ENCODE measurements at places on chromosomes 4 and X.

DNA sequence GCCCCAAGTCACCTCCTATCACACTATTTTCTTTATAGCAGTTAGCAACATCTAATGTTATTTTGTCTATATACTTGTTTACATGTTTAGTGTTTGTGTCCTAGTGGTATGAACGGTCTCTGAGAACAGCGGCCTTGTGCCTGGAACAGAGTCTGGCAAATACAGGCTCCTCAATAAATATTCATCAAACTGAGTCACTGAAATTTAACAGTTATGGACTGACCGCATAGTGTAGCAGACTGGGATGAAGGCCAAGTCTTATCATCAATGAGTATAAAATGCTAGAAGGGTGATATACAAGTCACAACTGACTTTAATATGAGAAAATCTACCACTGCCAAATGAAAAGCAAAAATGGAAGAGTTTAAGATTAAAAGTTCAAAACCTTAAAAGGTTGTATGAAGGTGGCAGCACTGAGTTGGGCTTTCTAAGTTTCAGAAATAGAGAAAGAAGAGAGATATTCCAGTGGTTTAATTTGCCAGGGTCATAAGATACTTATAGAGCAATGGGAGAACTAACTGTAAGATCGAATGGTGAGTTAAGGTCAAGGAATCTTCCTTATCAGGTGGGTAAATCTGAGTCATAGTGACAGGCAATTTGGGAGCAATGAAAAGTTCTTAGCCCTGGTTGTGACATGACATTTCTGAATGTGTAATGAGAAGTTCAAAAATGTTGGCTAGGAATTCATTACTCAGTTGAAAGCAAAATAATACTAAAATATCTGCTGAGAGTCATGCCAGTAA, 34.9 kb downstream of the ELOVL6 start:
- no peak for DNase-seq

- DNase-seq: no peak
These were observed 507 bp downstream of the MFAP3L start for GRCh38 chr4:170025523-170026252.

GRCh38 chrX:53681661-53682060, 4.9 kb downstream of the HUWE1 start:
- no peak for DNase-seq

- no peak for DNase-seq
These were observed 15.2 kb downstream of the LINC00632 start for GRCh38 chrX:140724736-140725135.

- no peak for DNase-seq
These were observed 682.4 kb upstream of the GRIA3 start for GRCh38 chrX:122501652-122502051.

DNA sequence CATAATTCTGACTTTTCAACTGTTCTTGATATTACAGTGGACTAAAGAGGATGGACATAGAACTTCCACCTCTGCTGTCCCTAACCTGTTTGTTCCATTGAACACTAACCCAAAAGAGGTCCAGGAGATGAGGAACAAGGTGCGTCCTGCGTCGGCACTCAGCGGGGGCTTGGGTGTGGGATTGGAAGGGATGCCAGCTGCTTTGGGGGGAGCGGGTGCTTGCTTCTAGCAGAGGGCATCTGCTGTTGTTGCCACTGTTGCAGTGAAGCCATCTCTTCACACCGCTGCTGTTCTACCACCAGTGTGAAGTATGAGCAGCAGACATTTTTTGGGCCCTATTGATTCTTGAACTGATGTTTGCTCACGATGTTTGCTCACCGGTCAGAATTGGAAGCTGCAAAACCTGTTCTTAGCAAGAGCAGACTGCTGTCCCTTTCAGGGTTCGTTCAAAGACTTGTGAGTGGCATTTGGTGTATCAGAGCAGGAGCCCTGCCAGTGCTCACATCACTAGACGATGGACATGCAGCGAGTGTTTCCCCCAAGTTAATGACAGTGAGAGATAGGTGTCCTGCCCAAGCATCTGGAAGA, 55.4 kb downstream of the NOP14 start:
- no peak for DNase-seq

DNA sequence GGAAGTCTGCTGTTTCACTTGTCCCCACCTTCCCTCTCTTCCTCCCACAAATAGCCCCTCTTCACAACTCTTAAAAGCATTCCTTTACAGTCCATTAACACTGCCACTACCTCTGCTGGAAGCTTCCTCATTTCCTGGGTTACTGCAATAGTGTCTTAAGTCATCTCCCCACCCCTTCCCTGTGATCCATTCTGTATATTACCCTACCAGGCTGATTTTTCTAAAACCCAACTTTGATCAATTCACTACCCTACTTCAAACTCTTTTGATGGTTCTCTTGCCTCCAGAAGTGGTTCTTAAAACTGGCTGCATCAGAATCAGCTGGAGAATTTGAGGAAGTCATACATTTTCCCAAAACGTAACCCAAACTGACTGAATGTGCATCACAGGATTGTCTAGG, 8.8 kb upstream of the XIAP start:
- no peak for DNase-seq

DNA sequence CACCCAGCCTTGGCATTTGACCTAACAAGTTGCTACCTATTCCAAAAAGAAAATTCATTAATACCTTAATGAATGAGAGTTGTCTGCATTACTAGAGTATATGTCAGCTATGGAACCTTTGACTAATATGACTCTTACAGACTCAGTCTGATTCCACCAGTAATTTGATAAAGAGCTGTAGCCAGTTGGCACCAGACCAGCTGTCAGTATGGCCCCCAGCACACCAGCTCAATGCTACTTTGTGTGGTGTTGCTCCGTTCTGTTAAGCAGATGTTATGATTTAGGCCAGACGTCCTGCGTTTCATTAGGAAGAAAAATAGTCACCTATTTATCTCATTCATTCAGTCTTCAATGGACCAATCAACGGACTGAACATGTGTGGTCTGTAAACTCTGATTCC, 215.5 kb downstream of the TLL1 start:
- DNase-seq: no peak

DNA sequence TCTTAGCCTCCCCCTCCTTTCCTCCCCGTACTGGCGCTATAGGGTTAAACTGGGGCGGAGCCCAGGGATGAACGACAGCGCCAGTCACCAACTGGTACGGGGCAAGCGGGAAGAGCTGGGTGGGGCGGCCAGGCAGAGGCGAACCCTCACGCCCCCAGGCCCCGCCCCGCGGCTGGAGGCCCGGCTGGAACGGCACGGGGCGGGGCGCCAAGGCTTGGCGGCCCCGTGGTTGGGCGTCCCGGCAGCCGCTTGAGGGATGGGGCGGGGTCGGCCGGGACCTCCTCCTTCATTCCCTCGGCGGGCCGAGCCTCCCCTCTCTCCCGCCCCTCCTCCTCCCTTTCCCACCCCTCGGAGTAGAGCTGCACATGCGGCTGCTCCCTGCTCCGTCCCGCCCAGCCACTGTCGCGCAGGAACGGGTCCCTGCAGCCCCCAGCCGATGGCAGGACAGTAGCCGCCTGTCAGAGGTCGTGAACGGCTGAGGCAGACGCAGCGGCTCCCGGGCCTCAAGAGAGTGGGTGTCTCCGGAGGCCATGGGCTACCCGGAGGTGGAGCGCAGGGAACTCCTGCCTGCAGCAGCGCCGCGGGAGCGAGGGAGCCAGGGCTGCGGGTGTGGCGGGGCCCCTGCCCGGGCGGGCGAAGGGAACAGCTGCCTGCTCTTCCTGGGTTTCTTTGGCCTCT, at the start of gene EDA:
TSS of gene EDA (plus strand) at position 335 of the 678 bp plus-strand sequence.
- peak; percentile 52 for DNase-seq

- DNase-seq: no peak
These were observed 251.1 kb upstream of the MAD2L1 start for GRCh38 chr4:120317713-120318112.

GRCh38 chr4:48090621-48091020, 43.4 kb downstream of the TXK start:
- DNase-seq: no peak

- DNase-seq: no peak
These were observed 166.0 kb downstream of the FBXO8 start for GRCh38 chr4:174117445-174117844.

DNA sequence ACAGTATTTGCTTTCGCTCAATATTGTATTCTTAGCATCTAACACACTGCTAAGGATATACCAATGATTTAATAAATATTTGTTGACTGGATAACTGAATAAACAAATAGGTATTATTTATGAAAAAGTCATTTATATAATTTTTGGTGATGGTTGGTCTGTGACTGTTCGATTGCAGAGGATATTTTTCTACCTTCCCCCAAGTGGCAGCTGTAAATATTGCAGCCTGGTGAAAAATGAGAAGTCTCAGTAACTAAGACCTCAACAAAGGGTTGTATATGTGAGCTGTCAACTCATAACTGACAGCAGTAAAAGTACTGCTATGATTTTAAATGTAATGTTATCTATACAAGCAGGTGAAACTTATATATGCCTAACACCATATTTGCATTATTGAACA, 36.0 kb downstream of the HTR2C start:
- DNase-seq: no peak

- DNase-seq: no peak
These were observed 392.3 kb upstream of the GALNT7 start for GRCh38 chr4:172776203-172776861.

GRCh38 chr4:65234061-65234460, 436.2 kb downstream of the EPHA5 start:
- no peak for DNase-seq

GRCh38 chr4:187235456-187236170, 512.0 kb upstream of the FAT1 start:
- no peak for DNase-seq

GRCh38 chr4:188606635-188607034, 467.4 kb downstream of the TRIML1 start:
- DNase-seq: no peak

GRCh38 chr4:165813606-165814005, 59.4 kb upstream of the TLL1 start:
- no peak for DNase-seq

GRCh38 chr4:166981847-166982246, 252.4 kb downstream of the SPOCK3 start:
- DNase-seq: no peak

DNA sequence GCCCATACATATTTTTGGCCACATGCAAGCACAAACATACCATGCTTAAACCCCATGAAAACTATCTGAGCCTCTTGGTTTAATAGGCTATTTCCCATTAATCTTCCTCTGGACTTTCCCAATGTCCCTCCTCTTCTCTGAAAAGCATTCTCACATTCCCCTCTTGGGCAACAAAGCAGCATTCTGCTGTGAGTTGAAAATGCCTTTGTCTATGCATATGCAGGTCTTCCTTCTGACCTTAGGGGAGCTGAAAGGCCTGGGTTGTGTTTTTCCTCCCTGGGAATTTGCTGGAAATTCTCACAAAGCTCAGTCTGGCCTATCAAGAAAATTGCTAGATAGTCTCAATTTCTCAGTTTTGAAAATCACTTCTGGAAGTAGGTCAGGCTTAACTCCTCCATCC, 4.2 kb downstream of the VSIG4 start:
- DNase-seq: no peak

DNA sequence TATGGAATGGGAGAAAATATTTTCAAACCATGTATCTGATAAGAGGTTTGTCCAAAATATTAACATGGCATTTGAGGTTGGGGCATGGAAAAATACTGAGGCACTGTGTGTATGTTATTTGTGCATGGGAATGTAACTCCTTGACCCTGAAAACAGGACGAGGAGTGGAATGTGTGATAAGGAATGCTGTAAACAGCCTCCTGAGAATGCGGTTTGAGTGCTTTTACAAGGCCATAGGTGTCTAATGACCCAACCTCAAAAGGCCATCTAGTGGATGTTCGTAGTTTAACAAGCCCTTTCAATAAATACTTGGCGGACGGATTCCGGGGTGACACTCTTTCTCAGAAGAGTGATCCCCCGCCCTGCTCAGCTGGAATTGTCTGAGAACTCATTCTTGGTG, 162.9 kb upstream of the USP9X start:
- DNase-seq: no peak

GRCh38 chr4:11650801-11651596, 222.3 kb upstream of the HS3ST1 start:
- DNase-seq: no peak

DNA sequence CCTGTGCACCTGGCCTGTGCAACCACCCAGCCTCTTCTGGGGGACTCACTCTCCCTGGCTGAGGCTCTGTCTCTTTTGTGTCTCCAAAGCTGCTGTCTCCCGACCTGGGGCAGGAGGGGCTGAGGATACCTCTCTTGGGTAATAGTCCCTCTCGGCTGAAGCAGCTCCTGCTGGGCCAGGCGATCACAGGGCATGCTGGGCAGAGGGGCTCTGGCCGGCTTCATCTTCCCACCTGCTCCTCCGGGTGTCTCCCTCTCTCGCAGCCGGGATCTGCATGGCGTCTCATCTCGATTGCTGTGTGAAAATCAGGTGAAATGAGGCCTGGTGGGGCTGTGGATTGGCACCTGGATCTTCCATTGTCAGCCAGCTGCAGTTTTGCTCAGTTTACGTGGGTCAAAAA, 53.2 kb downstream of the MGST2 start:
- DNase-seq: no peak

DNA sequence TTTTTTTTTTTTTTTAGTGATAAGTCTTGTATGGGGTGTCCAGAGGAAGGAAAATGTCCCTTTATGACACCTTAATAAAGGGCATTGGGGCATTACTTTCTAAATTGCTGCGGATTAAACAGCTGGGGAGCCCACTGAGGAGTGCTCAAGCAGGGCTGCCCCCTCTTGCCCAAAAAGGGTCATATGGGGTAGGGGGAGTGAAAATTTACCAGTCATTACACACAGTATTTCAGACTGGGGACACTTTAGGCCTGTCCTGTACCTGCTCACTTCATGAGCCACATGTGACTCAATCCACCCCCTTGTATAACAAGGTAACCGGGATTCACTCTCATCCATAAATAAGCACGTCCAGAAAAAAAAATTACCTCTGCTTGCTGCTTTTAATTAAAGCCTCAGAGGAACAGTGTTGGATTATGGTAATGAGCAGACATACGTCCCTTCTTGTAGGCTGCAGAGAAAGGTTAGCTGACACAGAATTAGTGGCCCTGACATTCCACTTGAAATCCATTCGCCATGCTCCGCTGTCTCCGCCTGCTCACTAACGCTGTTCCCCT, 1.8 kb downstream of the PRDM8 start:
- no peak for DNase-seq

GRCh38 chrX:22272613-22273012, at the start of gene CBLL2:
Gene CBLL2, plus strand, starts transcription at chrX:22272913. Its CDS starts 79 bp downstream, at chrX:22272992.
- DNase-seq: no peak

- DNase-seq: no peak
These were observed 57.6 kb upstream of the RBPJ start for GRCh38 chr4:26263165-26263564.

- DNase-seq: no peak
These were observed 26.9 kb upstream of the HPSE start for GRCh38 chr4:83361416-83362103.

- no peak for DNase-seq
These were observed 185.3 kb downstream of the MID1IP1 start for GRCh38 chrX:38986586-38986985.

- DNase-seq: peak; percentile 71
These were observed 95.6 kb downstream of the AFAP1 start for GRCh38 chr4:7843831-7844593.

- DNase-seq: no peak
These were observed 696 bp upstream of the CA5B start for GRCh38 chrX:15737190-15737958.

DNA sequence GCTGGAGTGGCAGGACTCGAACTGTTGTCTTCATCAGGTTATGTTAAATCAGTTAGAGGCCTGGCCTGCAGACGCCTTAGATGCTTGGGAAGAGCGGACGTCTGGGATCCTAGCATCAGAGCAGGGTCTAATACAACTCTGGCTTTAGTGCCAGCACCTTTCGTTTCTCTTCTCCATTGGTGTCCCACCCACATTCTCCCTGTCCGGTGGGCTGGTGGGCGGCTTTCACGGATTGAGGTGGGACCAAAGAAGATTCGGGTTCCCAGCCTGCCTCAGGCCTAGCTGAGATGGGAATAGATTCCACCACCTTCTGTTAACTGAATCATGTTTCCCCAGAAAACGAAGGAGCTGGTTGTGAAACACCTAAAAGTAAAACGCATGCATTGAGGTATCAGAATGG, 939 bp downstream of the PDK3 start:
- no peak for DNase-seq

Measured in activated CD4-positive, alpha-beta T cell treated with anti-CD3 and anti-CD28 coated beads for 4 hours (primary cell).